CD4-positive, alpha-beta T cell treated with Interleukin-10 for 1 hour (primary cell): ENCODE measurements at places on chromosomes 3 and 15.
A peak's percentile ranks its signal among the peaks of the same experiment; 100 is the strongest.

DNA sequence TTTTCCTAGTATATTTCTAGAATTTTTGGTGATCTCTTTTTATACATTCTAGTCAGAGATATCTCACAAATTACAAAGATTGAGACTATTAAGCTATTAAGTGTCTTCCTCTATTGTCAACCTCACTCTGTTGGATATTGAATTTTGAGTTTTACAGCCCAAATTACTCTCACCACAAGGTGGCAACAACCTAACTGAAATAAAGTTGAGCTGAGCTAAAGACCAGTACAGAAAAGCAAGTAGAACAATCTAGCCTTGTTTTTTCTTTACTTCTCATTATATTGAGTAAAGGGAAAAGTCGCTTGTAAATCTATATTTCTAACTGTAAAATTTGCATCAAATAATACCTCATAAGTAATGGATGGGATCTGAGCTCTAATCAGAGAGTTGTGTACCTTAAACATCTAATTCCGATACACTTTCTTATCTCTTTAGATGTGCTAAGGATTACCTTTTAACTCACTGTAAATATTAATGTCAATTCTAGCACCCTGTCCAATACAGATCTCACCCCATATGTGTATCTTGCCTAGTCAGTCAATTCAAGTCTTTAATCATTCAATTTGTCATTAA, 13.6 kb upstream of the COMMD2 start:
- peak; percentile 10 for DNase-seq

DNA sequence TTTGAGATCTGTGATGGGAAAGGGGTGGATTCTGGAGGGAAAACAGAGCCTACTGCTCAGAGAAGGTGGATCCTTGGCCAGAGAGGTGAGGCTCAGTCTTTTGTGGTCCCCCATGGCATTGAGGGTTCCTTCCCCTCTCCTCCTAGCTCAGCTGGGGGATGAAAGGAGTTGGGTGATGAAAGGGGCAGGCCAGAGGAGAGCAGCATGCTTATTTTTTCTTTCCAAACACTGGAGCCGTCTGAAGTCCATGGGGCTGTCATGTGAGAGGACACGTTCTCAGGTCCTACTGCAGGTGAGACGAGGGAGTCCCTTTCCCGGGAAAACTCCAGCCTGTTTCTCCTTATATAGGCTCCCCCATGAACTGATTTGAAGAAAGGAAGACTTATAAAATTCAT, 71.4 kb downstream of the SCN5A start:
- no peak for DNase-seq

DNA sequence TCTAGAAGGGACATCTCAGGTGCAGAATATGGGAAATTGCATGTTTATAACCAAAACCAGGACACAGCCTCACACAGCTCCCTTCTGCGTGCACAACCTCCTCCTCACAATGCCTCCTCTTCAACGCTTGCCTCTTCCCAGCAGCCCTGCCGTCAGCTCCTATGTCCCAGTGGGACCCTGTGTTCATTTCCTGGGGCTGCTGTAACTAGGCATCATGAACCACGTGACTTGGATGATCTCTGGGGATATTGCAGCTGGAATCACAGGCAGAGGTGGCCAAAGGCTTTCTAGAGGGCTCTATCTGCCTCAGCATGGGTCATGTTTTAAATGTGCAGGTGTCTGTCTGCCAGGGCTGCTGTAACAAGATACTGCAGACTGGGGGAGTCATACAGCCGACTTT, 375.3 kb downstream of the OCA2 start:
- DNase-seq: no peak

DNA sequence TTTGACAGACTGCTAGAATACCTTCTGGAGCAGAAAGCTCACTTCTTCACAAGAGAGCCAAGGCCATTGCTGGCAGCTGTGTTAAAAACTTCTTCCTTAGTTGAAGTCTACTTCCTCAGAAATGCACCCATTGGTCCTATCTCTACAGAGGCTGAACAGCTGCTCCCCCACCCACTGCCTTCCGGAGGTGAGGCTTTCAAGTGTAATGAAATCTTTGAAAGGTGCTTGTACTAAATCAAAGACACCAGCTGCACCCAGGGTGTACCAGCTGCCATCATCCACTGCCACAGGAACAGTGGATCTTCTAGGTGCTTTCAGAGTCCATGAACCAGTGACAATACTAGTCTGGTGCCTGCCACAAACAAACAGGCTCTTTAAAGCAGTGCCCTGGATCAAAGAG, 26.4 kb upstream of the HERC1 start:
- DNase-seq: peak; percentile 75

DNA sequence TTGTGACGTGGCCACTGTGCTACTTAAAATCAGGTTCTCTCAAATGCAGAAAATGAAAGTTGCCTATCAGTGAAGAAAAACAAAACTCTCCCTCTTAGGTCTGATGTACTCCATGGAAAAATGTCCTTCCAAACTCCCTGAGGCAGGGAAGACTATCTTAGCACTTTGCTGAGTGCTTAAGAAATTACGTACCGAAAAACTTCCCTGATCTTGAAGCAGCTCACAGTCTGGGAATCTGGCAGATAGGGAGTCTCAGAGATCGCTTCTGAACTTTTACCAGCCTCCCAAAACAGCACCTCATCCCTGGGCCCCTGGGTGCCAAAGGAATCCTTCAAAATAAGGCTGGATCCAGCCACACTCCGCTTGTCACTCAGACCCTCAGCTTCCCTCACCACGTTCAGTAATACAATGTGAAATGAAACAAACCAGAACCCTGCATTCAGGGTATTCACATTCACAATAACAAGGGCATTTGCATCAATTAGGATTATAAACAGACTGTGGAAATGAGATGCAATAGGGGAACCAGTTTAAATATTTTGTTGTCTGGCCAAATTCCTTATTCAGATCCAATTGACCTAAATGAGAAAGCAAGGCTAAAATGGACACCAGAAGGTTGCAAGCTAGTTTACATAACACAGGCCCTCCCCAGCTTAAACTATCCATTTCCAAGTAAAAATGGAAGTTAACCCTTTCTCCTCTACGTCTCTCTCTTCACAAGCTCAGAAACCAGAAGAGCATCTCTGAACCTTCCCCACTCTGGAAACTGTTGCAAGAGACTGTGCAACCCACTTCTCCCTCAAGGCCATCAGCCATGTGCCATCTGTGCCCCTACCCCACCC, 20.9 kb downstream of the OSBPL10 start:
- DNase-seq: no peak

DNA sequence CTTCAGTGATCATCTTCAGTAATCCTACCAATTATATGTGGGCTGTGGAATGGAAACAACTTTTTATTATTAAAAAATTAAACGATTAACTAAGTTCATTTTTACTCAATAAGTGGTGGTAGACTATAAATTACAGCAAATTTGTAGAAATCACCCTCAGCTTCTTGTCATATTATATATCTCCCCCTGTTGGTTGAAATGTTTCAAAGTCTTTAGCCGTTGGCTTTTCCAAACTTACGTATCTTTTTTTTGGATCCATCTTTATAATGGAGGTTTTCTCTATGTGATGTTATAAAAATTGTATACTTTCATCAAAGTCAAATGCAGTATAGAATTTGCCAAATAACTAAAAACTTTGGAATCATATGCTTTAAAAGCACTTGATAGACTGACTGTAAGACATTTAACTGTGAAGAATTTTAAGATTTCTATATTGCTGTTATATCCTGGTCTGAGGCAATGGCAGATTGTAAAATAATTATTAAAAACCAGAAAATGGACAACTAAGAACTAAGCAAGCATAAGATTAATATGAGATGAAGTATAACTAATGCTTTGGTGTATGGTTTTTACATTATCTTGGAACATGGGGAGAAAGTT, 44.7 kb downstream of the ATP11B start:
- peak; percentile 34 for DNase-seq

GRCh38 chr3:129315223-129315997, 36.7 kb downstream of the HMCES start:
- DNase-seq: peak; percentile 45

DNA sequence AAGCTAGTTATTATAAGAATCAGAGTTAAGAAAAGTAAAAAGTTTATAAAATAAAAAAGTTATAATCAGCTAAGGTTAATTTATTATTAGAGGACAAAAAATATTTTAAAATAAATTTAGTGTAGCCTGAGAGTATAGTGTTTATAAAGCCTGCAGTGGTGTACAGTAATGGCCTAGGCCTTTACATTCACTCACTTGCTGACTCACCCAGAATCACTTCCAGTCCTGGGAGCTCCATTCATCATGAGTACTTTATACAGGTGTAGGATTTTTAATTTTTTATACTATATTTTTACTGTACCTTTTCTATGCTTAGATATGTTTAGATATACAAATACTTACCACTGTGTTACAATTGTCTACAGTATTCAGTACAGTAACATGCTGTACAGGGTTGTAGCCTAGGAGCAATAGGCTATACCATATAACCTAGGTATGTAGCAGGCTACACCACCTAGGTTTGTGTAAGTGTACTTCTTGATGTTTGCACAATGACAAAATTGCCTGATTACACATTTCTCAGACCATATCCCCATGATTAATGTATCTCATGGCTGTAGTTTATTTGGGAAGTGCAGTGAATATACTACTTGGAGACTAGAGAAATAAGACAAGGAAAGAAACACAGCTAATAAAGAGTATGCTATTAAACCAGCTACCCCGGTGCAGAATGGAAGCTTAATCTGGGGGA, 101.9 kb upstream of the GALNT15 start:
- no peak for DNase-seq

DNA sequence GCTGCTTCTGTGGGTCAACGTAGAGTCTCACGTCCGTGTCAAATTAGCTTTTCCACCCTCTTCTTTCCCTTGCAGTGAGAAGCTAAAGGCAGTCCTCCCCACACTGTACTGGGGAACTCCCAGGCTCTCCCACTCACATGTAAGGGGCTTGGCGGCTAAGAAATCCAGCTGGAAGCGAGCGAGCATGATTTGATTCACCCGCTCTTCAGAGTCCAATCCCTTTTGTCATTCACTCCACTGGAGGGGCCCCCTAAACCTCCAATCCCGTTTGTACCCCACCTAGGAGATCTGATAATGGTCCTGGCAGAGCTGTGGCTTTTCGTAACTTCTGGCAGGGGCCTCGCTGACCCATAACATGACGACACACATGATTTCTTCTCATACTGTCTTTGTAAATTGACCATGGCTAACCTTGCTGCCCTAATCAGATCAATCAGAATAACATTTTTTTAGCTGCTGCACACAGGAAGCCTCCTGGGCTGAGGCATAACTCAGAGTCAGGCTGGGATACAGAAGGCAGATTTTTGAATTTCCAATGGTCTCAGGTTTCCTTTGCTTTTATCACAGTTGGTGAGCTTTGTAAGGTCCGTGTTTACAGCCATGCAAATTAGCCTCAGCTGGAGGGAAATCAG, 235.2 kb downstream of the GREM1 start:
- no peak for DNase-seq
